ENCODE measurements at places on chromosomes 4 and X. TPM values are rescaled to one million over a fixed set of nuclear protein-coding genes. Genes with fewer than 3 reads are reported as not detected.

DNA sequence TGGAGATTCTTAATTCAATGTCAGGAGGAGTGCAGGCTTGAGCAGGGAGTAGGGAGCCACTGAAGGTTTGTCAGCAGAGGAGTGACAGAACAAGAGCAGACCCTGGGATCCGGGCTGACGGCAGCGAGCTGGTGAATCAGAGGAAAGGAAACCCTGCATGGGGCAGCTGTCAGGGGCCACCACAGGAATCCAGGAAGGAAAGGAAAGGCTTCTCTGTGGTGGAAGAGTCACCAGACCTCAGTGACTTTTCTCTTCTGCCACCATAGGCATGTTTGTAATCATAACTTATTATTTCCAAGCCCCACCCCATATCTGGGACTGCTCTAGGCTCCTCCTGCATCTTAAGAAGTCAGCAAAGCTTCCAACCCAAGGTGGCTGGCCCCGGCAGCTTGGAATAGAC is 150.9 kb downstream of the BCOR start:
- peak; percentile 76 for DNase-seq

DNA sequence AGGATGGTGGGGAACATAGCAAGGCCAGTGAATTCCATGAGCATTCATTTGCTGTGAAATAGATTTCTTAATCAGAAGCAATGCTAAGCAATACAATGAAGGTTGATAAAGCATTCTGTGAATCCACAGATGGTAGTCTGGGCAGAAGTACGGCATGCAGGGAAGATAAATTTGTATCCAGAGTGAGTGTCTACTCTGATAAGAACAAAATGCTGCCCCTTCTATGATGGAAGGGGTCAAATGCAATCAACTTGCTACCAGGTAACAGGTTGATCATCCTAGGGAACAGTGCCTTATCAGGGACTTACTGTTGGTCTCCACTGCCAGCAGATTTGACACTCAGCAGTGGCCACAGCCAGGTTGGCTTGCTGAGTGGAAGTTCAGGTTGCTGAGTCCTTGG is 189.4 kb downstream of the MAB21L2 start:
- DNase-seq: no peak

DNA sequence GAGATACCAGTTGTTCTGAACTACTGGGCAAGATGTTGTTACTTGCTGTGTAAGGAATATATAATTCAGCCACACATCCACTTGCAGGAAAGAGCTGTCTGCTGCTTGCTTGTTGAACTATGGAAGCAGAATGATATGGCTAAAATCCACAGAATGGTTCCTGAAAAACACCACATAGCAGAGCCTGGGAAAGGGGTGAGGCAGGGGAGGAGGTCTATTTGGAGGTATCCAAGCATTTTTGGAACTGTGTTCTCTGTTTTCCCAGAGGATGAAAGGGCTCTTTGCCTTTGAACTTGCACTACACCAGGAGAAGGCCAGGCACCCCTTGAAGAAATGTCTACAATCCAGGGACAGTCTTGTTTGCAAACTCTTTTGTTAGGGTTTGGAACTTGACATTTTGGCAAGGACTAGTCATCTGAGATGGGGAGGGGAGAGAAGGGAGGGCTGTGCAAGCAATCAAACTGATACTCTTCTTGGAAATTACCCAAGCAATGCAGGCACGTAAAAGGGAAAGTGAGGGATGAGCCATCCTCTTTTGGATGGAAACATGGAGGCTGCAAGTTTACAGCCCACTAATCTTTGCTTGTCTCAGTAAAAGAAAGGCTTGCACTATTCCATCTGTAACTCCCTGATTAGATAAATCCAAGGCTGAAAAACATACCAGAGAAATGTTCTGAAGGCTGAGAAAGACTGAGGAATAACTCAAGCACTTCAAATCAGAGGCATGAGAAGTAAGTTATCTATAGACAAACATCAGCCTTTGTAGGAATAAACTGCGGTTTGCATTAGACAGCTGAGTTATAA is 141.0 kb downstream of the TSPAN5 start:
- DNase-seq: no peak

DNA sequence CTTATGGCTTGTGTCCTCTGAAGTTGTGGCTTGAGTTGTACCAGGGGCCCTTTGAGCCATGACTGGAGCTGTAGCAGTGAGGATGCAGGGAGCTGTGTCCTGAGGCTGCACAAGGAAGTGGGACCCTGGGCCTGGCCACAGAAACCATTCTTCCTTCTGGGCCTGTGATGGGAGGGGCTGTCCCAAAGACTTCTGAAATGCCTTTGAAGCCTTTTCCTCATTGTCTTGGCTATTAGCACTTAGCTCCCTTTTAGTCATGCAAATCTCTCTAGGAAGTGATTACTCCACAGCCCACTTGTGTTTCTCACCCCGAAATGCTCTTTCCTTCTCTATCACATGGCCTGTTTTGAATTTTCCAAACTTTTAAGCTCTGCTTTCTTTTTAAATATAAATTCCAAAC is 92.4 kb downstream of the FHDC1 start:
- DNase-seq: no peak

- DNase-seq: no peak
Observed at GRCh38 chr4:39716356-39716755, 18.4 kb downstream of the UBE2K start.

Gene CLDN2
- total RNA-seq: not detected

DNA sequence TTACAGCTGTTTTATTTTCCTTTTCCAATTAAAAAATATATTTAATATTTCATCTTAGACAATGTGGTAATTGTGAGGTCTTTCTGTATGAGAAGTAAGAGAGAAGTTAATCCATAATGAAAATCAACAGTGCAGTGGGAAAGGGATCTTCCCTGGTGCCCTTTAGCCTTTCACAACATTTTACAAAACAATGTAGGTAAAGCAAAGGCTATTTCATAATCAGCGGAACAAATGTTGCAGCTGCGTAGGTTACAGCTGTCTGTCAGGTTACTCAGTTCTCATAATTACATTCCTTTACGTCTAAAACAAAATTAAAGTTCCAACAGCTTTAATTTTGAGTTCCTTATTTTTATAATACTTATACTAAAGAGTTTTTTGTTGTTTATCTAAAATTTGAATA is 22.8 kb upstream of the VCX3A start:
- DNase-seq: no peak

Gene P2RY4
- not detected for total RNA-seq

Measured in GM23248 (cell line).